Activated CD4-positive, alpha-beta memory T cell treated with anti-CD3 and anti-CD28 coated beads for 36 hours (primary cell): ENCODE measurements at places on chromosomes 7 and 10. TPM values are rescaled to one million over a fixed set of nuclear protein-coding genes. Genes with fewer than 3 reads are reported as not detected.

- no peak for DNase-seq
Observed at GRCh38 chr10:108141064-108141463, 976.6 kb upstream of the SORCS1 start.

GRCh38 chr7:87129848-87130247 lies 22.4 kb upstream of the DMTF1 start:
- no peak for DNase-seq

DNA sequence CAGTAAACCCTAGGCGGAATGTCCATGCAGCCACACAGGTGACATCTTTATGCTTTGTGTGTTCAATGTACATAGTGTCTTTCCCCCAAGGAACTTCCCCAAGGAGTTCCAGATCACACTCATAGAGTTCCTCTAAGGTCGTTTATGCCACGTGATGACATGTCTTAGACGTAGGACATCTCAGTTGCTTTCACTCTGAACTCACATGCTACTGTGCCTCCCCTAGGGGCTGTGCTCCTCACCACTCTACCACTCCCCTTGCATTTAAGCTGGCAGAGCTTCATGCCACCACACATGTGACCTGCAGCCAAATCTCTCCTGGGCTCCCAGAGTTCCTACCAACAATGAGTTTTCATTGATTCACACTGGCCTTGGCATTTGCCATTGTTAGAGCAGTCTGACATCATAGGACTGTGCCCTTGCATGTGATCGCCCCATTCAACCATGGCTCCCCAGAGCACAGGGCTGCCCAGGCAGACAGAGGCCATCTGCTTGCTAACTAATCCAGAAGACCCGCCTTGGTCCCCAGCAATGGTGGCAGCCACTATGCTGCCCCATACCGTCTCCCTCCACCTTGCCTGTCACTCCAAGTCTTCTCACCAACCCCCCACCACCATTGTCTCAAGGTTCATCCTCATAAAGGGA lies 95.3 kb upstream of the MACROH2A2 start:
- no peak for DNase-seq

- DNase-seq: no peak
Observed at GRCh38 chr7:123285076-123285700, 85.4 kb upstream of the SLC13A1 start.

DNA sequence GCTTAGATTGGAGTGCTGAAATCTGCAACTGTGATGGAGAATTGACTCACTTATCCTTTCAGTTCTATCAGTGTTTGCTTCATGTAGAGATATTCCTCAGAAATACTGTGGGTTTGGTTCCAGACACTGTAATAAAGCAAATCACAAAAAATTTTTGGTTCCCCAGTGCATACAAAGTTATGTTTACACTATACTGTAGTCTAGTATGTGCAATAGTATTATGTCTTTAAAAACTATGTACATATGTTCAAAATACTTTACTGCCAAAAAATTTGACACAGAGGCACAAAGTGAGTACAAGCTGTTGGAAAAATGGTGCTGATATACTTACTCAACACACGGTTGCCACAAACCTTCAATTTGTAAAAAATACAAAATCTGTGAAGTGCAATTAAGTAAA lies 112.5 kb downstream of the EPC1 start:
- DNase-seq: no peak

The LIPJ gene
- not detected for total RNA-seq
